ENCODE measurements at places on chromosomes 2 and 18.

DNA sequence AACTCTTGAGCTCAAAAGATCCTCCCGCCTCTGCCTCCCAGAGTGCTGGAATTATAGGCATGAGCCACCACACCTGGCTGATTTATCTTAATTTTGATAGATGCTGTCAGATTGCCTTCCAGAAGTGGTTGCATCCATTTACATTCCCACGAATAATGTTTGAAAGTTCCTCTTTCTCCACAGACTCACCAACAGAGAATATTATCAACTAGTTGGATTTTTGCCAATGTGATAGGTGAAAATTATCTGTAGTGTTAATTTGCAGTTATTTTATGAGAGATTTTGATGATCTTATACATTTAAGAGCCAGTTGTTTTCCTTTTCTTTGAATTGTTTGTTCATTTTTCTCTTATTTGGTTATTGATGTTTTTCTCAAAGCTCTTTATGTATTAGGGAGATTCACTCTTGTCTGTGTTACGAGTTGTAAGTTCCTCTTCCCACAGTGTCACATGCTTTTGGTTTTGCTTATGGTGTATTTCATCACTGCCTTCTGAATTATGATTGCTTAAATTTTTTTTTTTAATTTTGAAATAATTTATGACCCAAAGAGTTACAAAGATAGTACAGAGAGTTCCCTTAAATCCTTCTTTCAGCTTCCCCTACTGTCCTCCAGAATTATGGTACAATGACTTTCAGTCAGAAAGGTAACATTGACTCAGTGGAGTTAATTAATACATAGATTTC, 20.7 kb upstream of the NT5DC4 start:
- DNase-seq: no peak

DNA sequence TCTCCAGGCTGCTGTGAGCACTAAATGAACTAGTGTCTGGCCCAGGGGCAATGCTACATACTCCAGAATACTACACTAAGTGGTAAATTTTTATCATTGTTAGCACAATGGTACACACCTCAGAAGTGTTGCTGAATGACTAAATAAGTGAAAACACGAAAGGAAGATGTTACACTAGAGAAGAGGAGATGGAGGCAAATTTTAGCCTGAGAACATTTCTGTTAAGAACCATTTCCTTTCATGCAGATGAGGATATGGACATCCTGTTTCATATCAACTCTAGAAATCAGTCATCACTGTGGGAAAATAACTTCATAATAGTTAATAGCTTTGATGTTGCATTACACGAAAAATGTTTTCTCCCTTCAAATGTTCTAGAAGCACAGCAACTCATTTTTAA, 117.6 kb upstream of the STK17B start:
- no peak for DNase-seq

DNA sequence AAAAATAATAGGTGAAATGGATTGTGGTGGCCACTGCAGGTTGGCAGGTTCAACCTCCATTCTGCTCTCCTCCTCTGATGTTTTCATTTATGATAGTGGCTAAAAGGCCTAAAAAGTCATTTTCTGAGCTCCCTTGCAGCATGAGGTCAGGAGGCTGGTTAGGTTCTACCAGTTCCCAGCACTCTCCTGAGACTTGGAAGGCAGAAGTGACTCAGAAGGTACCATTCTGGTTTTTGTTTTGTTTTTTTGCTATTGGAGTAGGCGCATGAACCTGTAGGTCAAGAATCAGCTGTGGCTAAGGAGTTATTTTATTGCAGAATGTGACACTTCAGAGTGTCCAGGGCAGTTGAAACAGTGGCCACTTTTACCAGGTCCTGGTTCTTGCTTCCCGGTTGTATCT, 181.9 kb downstream of the CCDC102B start:
- DNase-seq: no peak

- no peak for DNase-seq
Measured at GRCh38 chr2:64853894-64854293, 135.3 kb upstream of the SLC1A4 start.

GRCh38 chr2:112217854-112218253, 37.0 kb downstream of the ZC3H8 start:
- DNase-seq: no peak

DNA sequence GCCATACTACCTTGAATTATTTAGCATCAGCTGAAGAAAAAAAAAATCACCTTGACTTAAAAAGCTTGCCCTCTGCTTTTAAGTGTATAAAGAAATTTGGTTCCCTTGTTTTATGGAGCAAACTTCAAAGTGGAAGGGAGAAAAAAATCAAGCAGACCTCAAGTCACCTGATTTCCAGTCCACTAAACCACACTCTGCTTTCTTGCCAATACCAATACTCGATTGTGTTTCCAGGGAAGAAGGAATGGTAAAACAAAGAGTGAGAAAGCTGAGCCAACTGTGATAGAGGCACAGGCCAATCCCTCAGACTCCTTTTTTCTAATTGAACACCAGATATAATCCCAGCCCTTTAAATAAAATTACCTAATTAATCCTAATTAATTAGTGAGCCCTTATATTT, 587.3 kb downstream of the ARHGAP15 start:
- no peak for DNase-seq

GRCh38 chr2:44940732-44941464, 604 bp upstream of the SIX3 start:
- DNase-seq: no peak

DNA sequence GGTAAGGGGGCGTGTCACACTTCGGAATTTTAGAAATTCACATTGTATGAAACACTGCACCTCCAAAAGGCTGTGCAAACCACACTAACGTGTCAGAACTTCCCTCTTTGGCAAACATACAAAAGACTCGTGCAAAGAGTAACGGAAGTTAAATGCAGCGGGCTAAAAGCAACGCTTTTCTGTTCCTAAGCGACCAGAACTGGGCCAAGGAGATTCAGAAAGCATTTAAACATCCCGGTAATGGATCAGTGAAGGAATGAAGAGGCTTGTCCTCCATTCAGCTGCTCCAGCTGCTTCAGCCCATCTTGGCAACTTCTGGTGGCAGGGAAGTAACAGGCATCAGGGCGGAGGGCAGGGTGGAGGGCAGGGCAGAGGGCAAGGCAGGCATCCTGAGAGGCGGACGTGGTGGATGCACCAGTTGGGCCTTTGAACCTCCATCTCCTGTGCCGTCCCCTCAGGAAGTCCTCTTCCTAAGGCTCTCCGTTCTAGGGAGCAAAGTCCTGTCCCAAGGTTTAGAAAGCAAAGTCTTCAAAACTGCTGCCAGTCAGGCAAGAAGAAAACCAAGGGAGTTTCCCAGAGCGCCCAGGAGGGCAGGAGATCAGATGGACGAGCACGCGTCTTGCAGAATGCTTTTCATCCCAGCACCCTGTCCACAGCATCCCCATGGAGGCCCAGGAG, 230.7 kb downstream of the ZNF516 start:
- DNase-seq: no peak

- DNase-seq: no peak
Measured at GRCh38 chr2:170647741-170648436, 67.2 kb upstream of the SP5 start.
